ENCODE measurements at places on chromosomes 5 and 9.
A peak's percentile ranks its signal among the peaks of the same experiment; 100 is the strongest.

DNA sequence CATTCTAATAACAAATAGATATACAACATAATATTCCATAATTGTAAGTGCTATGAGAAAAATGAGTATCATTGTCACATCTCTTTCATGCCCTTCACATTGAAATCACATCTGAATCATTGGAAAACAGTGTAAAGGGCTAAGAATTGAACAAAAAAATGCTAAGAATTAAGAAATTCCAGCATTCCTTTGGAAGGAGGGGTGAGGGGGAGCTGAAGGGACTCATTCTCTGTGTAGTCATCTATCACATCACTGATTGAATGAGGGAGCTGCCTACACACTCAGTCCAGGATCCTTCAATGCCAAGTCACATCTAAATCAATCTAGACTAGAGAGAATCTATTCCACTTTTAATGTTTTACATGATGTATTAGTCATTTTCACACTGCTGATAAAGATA lies 286.6 kb downstream of the DTWD2 start:
- no peak for DNase-seq

- no peak for DNase-seq
These were observed 5.5 kb upstream of the RNU6ATAC start for GRCh38 chr9:134169724-134170401.

GRCh38 chr5:59816654-59817300 lies 76.7 kb downstream of the PDE4D start:
- no peak for DNase-seq

DNA sequence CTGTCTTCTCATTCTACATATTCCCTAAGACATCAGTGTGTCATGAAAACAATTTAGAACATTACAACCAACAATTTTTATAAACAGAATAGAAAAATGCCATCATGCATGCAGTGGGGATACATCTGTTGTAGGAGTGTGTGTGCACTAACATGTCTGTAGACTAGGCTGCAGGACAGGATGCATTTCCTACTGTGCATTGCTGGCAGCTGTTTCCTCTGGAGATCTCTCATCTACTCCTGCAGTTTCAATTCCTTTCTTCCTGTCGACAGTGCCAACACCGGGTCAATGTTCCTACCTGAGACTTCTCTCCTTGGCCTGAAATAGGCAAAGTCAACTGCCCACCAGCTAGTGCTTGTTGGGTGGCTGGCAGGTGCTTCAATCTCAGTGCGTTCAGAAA lies 69.8 kb downstream of the ANKH start:
- no peak for DNase-seq

DNA sequence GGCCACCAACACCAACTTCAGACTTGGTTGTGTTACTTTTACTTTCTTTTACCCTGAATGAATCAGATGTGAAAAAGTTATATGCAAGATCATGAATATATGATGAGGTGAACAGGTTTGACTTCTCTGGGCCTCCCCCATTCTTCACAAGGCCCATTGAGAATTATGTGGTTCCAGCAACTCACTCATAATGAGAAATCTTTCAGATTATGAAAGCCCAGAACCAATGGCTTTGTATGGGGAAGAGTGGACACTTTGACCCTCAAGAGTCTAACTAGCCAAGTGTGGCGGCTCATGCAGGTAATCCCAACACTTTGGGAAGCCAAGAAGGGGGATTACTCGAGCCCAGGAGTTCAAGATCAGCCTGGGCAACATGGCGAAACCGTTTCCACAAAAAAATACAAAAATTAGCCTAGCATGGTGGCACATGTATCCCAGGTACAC lies 16.1 kb upstream of the LNPEP start:
- DNase-seq: no peak

- DNase-seq: no peak
These were observed 5.0 kb upstream of the SLC34A1 start for GRCh38 chr5:177378884-177379883.

DNA sequence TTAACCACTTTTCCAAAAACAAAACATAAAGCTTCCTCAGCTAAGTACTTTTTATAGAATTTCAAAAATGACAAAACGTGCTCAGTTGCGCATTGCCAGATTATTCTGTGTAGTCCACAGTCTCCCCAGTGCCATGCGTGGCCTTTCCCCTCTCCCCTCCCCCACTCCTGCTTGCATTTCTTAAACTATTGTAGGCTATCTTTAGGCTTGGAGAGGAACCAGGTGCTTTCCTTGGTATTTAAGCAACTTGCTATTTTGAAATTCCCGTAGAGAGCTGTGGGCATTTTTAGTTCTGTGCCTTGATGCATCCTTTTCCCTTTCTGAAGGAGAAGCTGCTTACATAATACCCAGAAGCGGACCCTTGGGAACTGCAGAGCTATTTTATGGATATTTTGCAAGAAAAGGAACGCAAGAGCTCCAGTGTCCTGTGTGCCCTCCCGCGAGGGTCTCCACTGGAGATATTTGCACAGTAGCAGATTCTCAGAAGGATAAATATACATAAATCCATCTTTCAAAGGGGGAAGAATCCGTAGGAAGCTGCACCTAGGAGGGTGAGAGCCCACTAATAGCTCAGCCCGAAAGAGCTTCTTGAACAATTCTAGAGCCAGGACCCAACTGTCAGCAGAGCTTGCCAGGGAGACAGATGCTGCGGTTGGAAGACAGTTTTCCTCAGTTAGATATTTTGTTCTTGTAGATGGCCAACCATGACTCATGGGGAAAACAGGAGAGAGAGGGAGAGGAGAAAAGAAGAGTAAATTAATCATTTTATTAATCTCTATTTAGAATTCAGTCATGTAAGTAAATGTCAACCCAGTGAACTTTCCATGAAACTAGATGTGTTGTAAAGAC lies 1298.3 kb upstream of the WWC1 start:
- no peak for DNase-seq

- DNase-seq: no peak
These were observed 20.7 kb upstream of the MLANA start for GRCh38 chr9:5870020-5870339.

DNA sequence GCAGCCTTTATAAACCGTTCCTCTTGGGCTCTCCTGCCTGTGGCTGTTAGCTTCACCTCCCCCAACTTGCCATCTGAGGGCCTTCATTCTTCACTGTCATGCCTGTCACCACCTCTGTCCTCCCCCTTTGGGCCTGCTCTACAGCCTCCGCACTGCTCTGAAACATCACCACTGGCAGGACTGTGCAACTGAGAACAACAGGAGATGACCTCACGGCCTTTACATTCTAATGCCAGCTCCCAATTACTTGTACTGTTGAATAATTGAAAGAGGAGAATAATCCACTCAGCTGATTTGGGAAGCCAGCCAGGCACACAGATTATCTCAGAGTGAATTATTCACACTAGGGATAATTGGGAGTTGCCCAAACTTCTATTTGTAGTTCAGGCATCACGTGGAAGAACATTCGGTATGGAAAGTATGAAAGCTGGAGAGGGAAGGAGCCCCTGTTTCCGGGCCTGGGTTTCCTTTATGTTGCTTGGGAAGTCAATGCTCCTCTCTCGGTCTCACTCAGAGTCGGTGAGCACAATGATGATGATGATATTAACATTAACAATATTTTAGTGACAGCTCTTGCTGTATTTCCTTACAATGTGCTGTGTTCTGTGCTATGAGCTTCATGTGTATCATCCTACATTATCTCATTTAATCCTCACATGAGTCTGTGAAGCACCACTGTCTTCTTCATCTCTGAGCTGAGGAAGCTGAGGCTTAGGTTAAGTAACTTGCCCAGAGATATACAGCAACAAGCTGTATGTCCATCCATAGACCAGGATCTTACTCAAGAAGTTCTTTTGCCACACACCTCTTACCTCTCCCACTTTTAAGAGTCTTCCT lies 99.3 kb upstream of the LRRTM2 start:
- DNase-seq: no peak

- no peak for DNase-seq
These were observed 335.6 kb downstream of the ZSWIM6 start for GRCh38 chr5:61667525-61668218.

- DNase-seq: peak; percentile 32
These were observed 59.3 kb upstream of the AFAP1L1 start for GRCh38 chr5:149212198-149212951.

GRCh38 chr5:54362434-54362833 lies 52.1 kb upstream of the ARL15 start:
- DNase-seq: no peak

DNA sequence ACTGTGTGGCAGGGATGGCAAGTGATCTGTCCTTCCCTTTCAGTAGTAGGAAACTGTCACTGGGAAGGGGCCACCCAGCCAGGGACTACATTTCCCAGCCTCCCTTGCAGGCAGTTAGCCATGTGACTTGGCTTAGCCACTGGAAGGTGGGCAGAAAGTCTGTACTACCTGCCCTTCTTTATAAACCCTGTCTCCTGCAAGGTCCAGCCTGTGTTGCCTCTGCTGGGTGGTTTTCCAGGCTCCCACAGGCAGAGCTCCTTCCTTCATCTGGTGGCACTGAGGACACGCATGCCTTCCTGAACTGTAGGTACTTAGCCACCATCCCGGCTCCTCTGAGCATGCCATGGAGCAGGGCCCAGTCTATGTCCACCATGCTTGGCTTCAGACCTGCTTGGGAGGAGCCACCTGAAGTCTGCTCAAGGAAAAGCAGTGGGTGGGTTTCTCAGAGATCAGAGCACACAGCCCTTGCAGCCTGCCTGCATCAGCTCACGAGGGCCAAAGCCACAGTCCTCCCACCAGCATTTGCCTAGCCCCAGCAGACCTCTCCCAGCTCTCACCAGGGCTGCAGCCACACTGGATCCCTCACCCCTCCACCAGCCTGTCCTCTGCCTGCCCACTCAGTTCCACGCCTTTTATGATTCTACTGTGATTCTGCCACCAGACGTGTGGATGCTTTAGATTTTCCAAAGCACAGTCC lies 16.7 kb upstream of the SLC25A51 start:
- DNase-seq: no peak

DNA sequence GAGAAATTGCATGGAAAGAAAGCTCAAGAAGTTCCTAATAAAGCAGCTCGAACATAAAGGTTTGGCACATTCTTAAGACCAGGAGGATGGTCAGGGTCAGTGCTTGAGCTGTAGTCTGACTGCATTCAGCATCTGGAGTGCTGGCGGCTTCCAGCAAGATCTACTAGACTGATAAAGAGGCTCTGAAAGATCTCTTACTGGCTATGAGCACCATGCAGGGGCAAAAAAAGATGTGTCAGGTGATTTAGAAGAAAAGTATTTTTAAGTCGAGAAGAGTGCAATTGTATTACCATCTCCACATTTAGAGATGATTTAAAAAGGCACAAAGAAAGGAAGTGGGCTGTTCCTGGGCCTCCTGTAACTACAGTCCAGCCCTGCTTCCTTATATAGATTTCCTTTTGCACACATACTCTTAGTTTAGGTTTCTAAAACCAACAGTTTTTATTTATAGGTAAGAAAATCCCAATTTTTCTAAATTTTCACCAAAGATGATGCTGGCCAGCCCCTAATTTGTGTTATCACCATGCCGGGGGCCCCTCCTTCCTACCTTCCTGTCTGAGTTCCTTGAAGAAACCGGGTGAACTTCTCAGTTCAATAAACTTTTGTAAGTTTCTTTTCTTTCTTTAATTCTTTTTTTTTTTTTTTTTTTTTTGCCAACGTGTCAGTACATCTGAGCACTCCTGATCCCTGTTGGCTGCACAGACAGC lies 65.9 kb upstream of the PLPP1 start:
- no peak for DNase-seq

GRCh38 chr9:12785260-12785770 lies 10.5 kb downstream of the LURAP1L start:
- DNase-seq: no peak

DNA sequence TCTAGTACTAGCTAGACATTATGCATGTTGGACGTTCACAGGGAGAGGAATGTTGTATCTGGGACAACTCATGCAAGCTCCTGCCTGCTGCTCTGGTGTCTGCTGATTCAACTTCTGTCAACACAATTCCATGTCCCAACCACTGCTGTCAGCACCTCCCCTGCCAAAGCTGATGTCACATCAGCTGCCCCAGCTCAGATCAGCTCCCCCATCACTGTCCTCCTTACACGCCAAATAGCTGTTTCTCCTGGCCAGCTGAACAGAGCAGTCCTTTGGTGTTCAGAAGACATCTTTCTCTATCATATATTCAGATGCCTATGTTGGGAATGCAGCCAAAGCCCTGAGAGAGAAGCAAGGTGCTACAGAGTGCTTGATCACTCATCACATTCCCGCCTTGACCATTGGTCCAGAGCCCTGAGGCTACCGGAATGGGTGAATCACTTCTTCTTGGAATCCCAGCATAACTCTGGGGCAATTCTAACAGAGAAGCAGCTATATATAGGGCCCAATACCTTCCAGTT lies 223.3 kb downstream of the SEC61B start:
- no peak for DNase-seq

DNA sequence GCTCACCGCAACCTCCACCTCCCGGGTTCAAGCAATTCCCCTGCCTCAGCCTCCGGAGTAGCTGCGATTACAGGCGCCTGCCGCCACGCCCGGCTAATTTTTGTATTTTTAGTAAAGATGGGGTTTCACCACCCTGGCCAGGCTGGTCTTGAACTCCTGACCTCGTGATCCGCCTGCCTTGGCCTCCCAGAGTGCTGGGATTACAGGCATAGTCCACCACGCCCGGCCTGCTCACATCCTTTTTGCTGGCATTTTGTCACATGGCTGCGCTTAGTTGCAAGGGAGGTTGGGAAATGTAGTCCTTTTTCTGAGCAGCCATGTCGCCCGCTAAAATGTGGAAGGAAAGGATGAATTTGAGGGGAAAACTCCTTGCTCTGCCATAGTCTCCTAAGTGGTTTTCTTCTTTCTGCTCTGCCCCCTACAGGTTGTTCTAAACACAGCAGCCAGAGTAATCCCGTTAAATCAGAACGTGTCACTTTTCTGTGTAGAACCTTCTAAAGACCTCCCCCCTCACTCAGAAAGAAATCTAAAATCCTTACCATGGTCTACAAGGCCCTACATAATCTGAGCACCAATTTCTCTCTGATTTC lies 57.8 kb upstream of the HSPA9 start:
- DNase-seq: peak; percentile 53

DNA sequence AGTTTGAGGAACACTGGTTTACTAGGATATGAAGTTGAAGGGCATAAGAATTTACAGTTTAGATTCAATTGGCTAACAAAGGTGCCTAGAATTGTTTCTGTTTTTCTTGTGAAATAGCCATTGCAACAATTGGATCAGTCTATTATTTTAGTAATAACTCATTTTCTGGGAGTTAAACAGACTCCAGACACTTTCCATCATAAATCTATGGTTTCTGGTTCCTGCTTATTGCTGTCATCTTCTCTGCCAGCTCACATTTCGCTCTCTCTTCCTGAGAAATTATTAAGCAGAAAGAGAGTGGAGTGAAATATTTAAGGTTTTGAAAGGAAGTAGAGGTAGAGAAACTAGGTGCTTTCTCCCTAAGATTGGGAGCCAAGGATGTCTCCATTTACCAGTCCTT lies 165.1 kb upstream of the PRR16 start:
- no peak for DNase-seq

DNA sequence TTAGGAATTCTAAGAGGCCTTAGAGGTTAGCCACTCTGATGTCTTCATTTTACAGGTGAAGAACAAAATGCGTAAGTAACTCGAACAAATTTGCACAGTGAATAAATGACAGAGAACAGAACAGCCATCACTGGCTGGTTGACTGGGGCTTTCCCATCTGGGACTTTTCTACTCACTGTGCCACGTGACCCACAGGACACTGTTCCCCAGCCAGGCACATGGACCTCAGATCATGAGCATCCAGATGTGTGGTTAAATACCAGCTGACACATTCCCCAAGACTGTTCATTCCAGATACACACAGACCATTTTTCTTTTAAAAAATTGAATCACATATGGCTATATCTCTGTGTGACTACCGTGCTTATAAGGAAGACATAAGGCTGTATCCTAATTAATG lies 25.8 kb upstream of the MED10 start:
- DNase-seq: no peak

All from smooth muscle cell of the brain vasculature (primary cell).